ENCODE measurements at places on chromosomes 5 and 9.

GRCh38 chr9:100074093-100074492 lies 24.7 kb downstream of the ERP44 start:
- no peak for DNase-seq

DNA sequence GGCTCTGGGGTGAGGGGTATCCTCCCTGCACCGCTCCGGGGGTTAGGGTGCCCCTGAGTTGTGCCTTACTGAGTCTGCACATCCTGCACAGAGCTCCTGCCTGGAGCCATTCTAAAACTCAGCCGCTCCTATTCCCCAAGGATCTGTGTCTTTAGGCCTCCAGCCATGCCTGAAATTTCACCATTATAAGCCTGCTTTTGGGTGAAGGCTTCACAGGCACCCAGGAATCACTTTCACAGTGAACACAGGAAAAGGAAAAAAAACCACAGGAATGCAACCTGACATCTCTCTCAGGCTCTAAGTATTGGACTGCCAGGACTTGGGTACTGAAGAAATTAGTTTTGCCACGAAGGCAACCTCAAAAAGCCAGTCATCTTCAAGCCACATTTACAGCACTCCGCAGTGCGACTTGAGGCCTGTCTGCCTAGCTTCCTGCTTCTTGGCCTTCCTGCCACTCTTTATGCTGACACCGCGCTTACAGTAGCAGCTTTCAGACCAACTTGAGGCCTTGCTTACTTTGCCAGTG lies 30.9 kb downstream of the GALNT10 start:
- peak; percentile 97 for DNase-seq

- no peak for DNase-seq
Measured at GRCh38 chr9:34999576-34999975, 10.0 kb downstream of the DNAJB5 start.

- DNase-seq: no peak
Measured at GRCh38 chr9:120484162-120484561, 95.8 kb downstream of the CDK5RAP2 start.

- no peak for DNase-seq
Measured at GRCh38 chr5:92599217-92599810, 981.7 kb downstream of the NR2F1-AS1 start.

- peak; percentile 74 for DNase-seq
Measured at GRCh38 chr9:128078504-128079434, 10.7 kb downstream of the SLC25A25 start.

DNA sequence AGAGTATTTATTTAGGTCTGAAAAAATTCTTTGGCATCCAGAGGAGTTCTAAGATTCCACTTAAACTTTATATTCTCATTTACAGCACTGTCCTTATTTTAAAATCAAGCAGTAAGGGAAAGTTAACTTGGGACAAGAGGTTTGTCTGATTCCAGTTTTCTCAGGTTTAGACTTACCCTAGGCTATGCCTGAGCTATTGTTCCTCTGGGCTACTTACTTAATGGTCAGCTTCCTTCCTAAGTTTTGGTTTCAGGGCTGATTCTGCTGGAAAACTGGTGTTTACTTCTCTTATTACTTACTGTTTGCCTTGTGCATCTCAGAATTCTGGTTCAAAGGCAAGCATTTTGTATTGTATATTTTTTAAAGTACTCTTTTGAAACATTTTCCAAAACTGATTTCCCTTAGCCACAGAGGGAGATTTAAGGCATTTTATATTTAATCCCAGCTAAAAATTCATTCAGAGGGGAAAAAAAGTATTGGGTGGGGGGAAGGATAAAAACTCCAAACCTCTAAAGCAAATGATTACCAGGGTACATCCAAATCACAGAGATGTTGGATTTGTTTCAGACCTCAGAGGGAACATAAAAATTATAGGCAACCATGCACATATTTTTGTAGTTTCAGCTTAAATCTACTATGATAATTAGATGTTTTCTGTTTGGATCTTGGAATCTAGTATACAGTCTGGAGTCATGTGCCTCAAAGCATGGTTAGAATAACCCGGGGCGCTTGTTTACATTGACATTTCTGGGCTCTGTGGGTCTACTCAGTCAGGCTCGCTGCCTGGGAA lies 290.0 kb downstream of the ARHGAP26 start:
- DNase-seq: no peak

GRCh38 chr5:58232130-58232529 lies 227.8 kb downstream of the PLK2 start:
- no peak for DNase-seq

GRCh38 chr9:94210616-94211603 lies 48.2 kb upstream of the ZNF169 start:
- DNase-seq: peak; percentile 19

- DNase-seq: no peak
Measured at GRCh38 chr5:1181451-1182359, 19.7 kb upstream of the SLC6A19 start.

DNA sequence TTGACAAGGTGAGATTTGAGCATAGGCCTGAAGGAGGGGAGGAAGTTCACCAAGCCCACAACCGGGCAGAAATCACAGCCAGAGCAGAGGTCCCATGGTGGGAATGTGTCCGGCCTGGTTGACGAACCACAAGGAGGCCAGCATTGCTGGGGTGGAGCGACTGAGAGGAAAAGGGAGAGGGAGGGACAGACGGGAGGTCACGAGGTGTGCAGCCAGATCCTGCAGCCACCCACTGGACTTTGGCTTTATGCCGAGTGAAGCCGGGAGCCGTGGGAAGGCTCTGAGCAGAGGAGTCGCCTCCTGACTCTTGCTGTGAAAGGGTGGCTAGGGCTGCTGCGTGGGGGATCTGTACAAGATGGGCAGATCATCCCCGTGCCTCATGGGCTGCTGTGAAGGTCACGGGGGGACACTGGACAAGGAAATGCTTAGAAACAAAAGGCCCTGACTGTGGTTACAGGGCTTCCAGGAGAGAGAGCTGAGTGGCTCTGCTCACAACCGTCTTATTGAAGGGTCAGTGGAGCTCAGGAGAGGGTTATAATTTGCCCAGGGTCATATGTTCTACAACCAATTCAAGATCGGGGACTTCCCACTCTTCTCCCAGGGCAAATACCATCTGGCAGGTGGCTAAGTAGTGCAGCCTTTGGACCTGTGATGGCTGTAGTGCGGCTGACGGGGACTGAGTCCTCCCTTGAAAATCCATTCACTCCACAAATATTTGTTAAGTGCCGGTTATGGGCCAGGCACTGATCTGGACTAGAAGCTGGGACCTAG lies 15.6 kb upstream of the CD74 start:
- DNase-seq: peak; percentile 46

- peak; percentile 57 for DNase-seq
Measured at GRCh38 chr9:128438343-128439109, 17.3 kb upstream of the ODF2 start.

- DNase-seq: no peak
Measured at GRCh38 chr9:130101915-130102314, 48.2 kb downstream of the GPR107 start.

- DNase-seq: no peak
Measured at GRCh38 chr5:74408150-74409043, 232.1 kb downstream of the ENC1 start.

DNA sequence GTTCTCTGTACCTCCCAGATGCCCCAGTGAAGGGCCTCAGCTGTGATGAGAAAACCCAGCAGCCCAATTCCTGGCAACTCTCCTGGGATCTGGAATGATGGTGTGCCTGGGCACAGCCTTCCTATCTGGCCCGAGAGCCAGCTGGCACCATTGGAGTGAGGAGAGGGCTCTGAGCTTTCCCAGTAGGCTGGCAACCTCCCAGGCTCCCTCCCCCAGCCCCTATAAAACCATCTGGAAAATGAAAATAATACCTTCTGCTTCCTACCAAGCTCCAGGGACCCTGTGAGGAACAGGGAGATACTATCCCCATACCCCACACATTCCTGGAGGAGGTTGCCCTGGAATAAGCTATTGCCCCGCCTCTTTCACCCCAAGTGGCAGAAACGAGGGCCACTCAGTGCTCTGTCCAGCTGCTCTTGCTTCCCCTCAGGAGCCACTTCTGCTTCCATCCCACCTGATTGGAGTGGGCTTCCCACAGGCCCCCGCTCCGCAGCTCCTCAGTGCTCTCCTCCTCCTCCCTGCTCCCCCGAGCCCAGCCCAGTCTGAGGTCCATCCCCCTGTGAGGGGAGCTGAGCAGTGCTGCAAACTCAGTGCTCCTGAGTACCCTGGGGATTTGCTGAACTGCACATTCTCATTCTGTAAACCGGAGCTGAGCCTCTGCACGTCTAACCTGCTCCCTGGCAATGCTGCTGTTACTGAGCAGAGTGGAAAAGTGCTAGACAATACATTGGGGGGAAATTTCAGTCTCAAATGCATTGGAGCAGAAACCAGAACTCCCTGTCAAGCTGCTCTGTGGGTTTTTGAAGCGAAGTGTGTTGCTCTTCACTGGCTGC lies 74.7 kb downstream of the THBS4 start:
- no peak for DNase-seq

DNA sequence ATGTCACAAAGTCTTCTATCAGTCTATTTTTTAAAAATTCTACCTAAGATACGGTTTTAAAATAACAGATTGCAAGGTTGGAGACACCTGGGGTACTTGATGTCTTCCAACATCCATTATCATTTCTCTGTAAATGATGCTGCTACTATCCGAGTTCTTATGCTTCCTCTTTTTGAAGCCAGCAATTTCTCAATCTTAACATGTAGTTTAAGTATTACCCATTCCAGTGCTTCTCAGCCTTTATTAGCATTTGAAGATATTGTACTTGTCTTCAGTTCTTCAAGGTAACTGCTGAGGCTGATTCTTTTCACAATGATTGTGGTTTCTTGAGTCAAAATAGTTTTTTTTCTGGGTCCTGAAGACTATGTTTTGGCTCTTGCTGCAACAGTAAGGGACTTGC lies 96.4 kb upstream of the SELENOP start:
- no peak for DNase-seq

GRCh38 chr9:121752929-121753328 lies 101.5 kb downstream of the DAB2IP start:
- no peak for DNase-seq

DNA sequence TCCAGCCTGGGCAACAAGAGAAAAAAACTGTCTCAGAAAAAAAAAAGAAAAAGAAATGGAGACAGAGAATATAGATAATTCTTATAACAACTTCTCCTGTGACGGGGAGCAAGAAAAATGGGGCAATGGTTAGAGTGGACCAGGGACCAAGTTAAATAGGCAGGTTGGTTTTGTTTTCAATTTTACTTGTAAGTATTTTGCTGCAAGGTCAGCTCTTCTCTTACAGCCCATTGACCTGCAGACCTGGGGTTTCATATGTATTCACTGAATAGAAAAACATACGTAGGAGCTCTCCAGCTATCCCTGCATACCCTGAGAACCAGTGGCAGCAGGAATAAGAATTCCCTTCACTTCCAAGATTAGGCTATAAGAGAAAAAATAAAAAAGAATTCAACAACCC lies 29.2 kb upstream of the IL13 start:
- DNase-seq: no peak

DNA sequence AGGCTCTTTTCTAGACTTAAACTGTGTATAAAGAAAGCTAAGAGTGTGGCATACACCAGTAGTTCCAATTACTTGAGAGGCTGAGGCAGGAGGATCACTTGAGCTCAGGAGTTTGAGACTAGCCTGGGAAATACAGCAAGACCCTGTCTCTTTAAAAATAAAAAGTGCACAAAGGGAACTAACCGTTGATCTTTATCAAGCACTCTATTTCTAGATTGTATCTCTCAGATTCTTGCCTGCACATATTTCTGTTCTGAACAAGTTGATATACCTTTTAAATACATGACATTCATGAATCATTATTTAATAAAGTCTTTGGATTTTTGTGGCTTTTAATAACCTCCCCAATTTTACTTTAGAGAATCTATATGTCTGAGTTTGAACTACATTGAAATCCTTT lies 47.2 kb downstream of the HMGCR start:
- no peak for DNase-seq

DNA sequence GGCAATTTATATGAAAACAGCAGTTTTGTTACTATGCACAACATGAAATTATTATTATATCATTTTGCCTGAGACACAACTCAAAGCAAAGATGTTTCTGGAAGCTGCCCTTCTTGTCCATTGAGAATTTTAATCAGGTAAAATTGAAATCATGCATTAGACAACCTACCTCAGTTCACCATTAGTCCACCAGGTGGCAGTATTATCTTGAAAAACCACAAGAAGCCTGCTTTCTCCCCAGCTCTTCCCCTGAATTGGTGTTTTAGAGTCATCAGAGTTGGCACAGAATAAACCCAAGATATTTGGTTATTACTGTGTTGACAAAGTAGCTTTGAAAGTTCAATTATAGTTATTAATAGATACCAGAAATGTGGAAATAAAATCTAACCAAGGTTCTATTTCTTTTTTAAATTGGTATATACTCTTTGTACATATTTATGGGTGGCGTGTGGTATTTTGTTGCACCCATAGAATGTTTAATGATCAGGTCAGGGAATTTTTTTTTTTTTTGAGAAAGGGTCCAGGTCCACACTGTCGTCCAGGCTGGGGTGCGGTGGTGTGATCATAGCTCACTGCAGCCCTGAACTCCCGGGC lies 25.7 kb downstream of the UTP15 start:
- DNase-seq: peak; percentile 26

DNA sequence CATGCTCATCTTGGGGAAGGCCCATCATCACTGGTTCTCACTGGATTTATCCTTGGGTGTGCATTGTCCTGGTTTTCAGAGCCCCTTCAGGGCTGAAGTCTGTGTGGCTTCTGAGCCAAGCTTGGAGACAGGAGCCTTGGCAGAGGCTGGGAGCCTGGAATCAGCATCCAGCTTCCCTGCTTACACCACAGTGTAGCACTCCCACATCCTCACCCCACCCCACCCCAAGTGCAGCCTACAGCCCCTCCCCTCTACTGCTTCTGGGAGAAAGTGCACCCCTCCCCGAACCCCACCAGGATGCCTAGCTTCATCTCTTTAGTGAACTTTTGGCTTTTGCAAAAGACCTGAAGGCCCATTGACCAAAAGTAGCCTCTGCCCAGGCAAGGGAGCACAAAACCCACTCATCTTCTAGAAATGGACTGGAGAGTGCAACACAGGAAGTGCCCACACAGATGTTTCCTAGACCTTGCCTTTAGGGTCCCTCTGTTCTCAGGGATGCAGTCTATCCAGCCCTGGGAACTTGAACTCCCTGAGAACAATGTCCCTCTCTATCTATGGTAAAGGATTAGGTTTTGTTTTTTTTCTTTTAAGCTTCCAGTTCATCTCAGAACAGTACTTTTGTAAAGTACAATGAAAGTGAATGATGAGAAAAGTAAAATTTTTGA lies 189.7 kb downstream of the PALM2AKAP2 start:
- no peak for DNase-seq

GRCh38 chr9:21324047-21324446 lies 11.2 kb downstream of the KLHL9 start:
- no peak for DNase-seq

GRCh38 chr9:135294836-135295235 lies 184.7 kb upstream of the PPP1R26 start:
- no peak for DNase-seq

- no peak for DNase-seq
Measured at GRCh38 chr9:99505936-99506335, 283.9 kb downstream of the SEC61B start.

DNA sequence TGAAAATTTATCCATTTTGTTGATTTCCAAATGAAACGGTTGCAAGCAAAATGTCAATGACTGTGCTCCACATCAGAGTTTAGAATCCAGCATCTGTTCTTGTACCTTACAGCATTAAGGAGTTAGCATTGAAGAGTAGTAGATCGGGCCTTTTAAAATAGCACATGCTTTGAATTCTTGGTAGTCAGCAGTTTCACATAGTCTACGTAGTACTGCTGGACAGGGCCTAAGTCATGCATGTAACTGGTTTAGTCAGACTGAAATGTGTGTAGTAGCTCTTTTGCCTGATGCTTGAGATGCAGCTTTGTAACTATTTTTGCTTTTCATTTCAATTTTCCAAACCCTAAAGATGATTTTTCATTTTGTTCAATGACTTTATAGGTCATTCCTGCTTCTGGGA lies 19.8 kb downstream of the LECT2 start:
- no peak for DNase-seq

Data from RCC 7860 (cell line).